ENCODE measurements at places on chromosomes 6 and 20.

- no peak for DNase-seq
These were observed 167.7 kb upstream of the CDYL start for GRCh38 chr6:4608361-4609115.

- no peak for DNase-seq
These were observed 55.2 kb upstream of the TBC1D7 start for GRCh38 chr6:13383328-13384163.

DNA sequence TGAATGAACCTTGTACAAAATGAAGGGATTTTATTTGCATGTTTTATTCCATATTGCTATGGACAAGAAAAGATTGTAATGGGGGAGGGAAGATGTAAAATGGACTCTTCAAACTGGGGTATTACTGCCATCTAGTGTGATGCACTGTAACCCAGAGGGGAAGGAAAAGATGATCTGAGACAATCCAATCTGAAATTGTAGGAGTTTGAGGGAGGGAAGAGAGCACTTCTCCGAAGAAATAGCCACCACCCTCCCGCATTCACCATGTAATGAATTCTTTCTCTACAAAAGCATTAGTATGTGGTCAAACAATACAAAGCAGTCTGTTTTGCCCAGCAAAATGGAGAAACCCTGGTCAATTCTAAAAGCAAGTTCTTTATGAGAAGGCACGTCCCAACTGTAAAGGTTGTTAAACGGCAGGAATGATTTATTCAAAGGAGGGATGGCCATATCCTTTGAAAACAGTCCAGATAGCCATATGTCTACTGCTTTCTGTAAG is 679.5 kb upstream of the NRSN1 start:
- peak; percentile 59 for DNase-seq

GRCh38 chr20:237929-238328 is 10.9 kb downstream of the DEFB129 start:
- no peak for DNase-seq
